ENCODE measurements at places on chromosomes 3 and 15.

GRCh38 chr3:61924090-61924735 is 362.8 kb downstream of the PTPRG start:
- DNase-seq = no peak

GRCh38 chr3:181431748-181432147 is 280.0 kb upstream of the SOX2 start:
- DNase-seq = no peak

GRCh38 chr15:51883271-51883837 is 53.9 kb downstream of the TMOD3 start:
- peak; percentile 94 for DNase-seq

DNA sequence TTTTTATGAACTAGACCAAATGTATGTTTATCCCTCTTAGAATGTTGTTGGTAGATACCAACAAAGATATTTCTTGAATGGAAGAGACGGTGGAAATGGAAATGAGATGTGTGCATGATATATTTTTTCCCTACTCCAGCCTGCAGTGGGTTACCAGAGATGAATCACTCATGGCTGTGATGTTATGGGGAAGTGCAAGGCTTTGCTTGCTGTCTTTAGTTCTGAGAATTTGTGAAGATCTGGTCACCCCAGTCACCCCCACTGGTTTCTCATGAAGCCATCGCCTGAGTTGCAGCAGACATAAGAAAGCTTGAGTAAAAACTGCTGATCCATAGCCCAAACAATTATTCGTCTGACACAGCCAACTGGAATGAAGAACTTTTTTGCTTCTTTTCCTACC is 78.1 kb upstream of the EOMES start:
- no peak for DNase-seq
